ENCODE measurements at places on chromosomes 16 and 17. TPM values are rescaled to one million over a fixed set of nuclear protein-coding genes. Genes with fewer than 3 reads are reported as not detected.

DNA sequence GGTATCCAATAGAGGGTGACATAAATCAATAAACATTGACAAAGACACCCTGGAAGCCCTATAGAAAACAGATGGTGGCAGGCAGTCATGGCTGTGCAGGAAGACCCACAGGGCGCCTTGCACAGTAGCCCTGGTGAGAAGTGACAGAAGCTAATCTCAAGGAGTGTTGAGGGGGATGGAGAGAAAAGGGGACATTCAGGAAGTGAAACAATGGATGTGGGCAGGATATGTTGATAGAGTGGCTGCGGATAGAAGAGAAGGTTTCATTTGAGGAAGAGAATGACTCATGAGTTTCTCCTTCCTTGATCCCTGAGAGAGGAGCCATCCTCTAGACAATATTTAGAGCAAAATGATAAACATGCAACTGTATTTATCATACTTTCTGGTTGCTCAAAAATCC is 468.8 kb upstream of the HSBP1 start:
- H3K36me3 ChIP-seq: no peaks in the 10 kb centered on the region
- peak; percentile 91 for DNase-seq
- H3K27ac ChIP-seq: peak overlapping the region; percentile 81

The MT1A gene
- 8.4 TPM for total RNA-seq

DNA sequence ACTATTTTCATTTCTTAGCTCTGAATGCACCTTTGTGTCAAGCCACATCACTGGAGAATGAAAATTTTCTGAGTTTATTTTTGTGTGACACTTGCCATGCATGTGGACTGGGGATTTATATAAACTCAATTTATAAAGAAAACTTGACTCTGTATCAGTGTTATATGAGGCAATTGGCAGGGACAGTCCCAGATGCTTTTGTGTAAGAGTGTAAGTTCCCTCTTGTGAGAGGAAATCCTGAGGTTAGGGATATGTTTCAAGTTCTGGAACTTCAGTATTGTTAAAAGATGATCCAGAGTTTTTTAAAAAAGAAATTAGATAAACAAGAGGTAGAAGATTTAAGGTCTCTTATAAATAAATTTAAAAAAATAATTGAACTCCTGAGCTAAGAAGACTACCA is 10.9 kb upstream of the CCL8 start:
- no peak for DNase-seq
- peaks cover 20% of the 10 kb centered on the region for H3K27me3 ChIP-seq
- H3K4me1 ChIP-seq: no peaks in the 10 kb centered on the region
- H3K27ac ChIP-seq: no peak overlapping the region
- H3K36me3 ChIP-seq: no peaks in the 10 kb centered on the region

The SECTM1 gene
- 0.46 TPM for total RNA-seq

- H3K36me3 ChIP-seq: peaks cover 17% of the 10 kb centered on the region
- peaks cover 3% of the 10 kb centered on the region for H3K4me1 ChIP-seq
- no peak for DNase-seq
- H3K4me3 ChIP-seq: no peak overlapping the region
- no peaks in the 10 kb centered on the region for H3K27me3 ChIP-seq
- H3K27ac ChIP-seq: no peak overlapping the region
Observed at GRCh38 chr17:39194089-39194984, 3.1 kb downstream of the CACNB1 start.

DNA sequence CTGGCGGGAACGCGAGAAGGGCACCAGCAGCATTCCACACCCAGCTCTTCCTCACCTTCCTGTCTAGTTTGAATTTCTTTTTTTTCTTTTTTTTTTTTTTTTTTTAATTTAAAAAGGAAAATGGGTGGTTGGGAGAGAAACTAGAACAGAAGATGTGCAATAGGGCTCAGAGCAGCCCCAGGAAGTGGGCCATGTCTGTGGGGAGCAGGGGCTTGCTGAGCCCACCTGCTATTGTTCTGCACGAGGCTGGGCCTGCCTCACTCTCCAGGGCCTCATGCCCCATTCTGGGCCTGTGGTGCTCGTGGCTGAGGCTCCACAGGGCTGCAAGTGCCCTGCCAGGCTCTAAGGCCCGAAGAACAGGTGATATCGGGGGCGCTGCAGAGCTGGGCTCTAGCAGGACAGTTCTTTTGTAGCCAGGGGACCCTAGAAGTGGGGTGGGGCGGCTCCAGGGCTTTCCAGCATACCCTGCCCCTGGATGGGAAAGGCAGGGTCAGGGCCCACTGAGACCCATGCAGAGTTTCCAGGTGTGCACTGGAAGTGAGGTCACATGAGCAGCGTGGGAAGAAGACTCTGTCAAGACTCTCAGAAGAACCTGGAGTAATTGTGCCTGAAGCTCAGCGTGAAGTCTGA is 12.4 kb downstream of the MRPL27 start:
- no peaks in the 10 kb centered on the region for H3K4me1 ChIP-seq
- H3K4me3 ChIP-seq: no peak overlapping the region
- H3K36me3 ChIP-seq: peaks cover 29% of the 10 kb centered on the region
- no peak for DNase-seq
- no peaks in the 10 kb centered on the region for H3K27me3 ChIP-seq

The CEP112 gene
- total RNA-seq: 21.3 TPM

The PRR15L gene
- total RNA-seq: not detected

DNA sequence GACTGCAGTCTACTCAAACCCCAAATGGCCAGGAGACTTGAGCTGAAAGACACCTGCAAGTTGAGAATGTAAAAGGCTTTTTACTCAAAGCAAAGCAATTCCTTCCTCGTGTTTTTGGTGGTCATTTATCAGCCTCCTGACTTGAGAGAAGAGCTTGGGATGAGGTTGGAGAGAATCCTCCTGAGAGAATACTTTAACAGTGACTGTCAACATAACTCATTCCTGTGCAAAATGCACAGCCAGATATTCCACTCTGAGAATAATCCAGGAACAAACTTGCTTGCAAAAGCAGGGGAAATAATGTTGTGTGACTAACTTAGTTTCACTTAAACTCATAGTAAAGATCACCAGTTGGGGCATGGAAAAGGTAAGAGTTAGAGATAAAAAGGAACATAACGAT is 53.4 kb downstream of the SNTB2 start:
- no peak overlapping the region for H3K4me3 ChIP-seq
- no peaks in the 10 kb centered on the region for H3K36me3 ChIP-seq
- DNase-seq: no peak

- no peak overlapping the region for H3K4me3 ChIP-seq
- DNase-seq: no peak
- H3K27me3 ChIP-seq: no peaks in the 10 kb centered on the region
- H3K27ac ChIP-seq: no peak overlapping the region
- H3K4me1 ChIP-seq: peaks cover 17% of the 10 kb centered on the region
Observed at GRCh38 chr16:57301126-57301817, 16.8 kb upstream of the PLLP start.

The ADCY9 gene
- total RNA-seq: 13.1 TPM

The CCL22 gene
- total RNA-seq: not detected

The CFAP52 gene
- not detected for total RNA-seq

DNA sequence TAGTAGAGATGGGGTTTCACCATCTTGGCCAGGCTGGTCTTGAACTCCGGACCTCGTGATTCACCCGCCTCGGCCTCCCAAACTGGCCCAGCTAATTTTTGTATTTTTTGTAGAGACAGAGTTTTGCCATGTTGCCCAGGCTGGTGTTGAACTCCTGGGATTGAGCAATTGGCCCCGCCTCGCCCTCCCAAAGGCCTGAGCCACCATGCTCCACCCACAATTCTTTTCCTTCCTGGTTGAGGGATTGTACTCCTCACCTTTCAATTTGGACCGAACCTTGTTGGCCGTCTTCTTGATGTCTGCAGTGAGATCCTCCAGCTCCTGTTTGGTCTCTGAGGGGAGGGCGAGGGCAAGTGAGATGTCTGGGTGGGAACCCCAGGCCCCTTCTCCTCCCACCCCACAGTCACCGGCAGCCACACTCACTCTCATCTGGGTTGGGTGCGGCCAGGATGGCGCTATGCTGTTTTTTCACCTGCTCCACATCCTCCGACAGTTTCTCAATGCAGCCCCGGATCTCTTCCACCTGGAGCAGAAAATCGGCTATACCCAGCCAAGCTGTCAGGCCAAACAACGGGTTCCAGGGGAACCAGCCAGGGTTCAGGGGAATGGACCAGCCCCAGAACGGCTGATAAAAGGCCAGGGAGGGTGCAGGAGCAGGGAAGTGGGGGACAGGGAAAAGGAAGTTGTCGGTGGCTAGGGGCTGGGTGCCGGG is 9.6 kb downstream of the STX1B start:
- H3K27me3 ChIP-seq: no peaks in the 10 kb centered on the region
- H3K27ac ChIP-seq: no peak overlapping the region
- no peaks in the 10 kb centered on the region for H3K36me3 ChIP-seq
- H3K4me3 ChIP-seq: no peak overlapping the region
- no peaks in the 10 kb centered on the region for H3K4me1 ChIP-seq
- no peak for DNase-seq

The UBE2Z gene
- total RNA-seq: 104 TPM

GRCh38 chr16:78918805-78919305 is 681.7 kb downstream of the MAF start:
- DNase-seq: no peak
- H3K27me3 ChIP-seq: no peaks in the 10 kb centered on the region
- H3K4me3 ChIP-seq: no peak overlapping the region
- H3K36me3 ChIP-seq: no peaks in the 10 kb centered on the region
- H3K27ac ChIP-seq: no peak overlapping the region

The GNAO1 gene
- total RNA-seq: not detected

GRCh38 chr16:67881621-67882161 is 3.0 kb upstream of the NRN1L start:
- H3K4me3 ChIP-seq: no peak overlapping the region
- no peaks in the 10 kb centered on the region for H3K4me1 ChIP-seq
- no peaks in the 10 kb centered on the region for H3K27me3 ChIP-seq
- H3K27ac ChIP-seq: no peak overlapping the region
- DNase-seq: no peak

The TBC1D28 gene
- not detected for total RNA-seq

The ABHD15 gene
- total RNA-seq: 5.6 TPM

DNA sequence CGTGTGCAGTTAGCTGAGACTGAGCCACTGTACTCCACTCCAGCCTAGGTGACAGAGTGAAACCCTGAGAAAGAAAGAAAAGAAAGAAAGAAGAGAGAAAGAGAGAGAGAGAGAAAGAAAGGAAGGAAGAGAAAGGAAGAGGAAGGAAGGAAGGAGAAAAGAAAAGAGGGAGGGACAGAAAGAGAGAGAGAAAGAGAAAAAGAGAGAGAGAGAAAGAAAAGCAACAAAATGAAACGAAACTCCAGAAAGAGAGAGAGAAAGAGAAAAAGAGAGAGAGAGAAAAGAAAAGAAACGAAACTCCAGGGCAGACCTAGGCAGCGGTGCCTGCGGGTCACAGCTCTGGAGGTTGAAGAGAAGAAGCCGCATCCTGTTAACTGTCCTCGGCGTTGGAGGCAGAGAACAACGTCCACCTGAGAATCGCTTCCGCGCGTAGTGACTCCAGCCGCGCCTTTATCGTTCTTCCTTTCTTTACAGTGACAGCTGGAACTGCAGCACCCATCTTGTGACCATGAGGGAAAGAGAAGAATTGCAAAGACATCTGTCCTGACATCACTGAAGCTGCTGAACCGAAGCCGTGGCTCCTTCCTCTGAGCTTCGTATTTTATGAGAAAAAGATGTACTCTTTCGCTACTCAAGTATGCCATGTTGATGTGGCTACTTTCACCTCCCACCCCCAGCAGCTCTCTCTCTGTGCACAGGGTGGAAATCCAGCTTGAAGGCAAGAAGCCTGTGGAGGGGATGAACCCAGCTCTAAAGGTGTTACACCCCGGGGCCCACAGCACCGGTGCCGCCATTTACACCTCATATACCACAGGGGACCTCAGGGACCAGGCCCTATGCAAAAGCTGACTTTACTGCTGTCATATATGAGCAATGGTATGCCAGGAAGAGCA is 56.9 kb upstream of the DOC2B start:
- H3K27ac ChIP-seq: no peak overlapping the region
- H3K36me3 ChIP-seq: no peaks in the 10 kb centered on the region
- no peaks in the 10 kb centered on the region for H3K27me3 ChIP-seq
- H3K4me3 ChIP-seq: no peak overlapping the region
- DNase-seq: no peak

The DRG2 gene
- 55.4 TPM for total RNA-seq

The SF3B3 gene
- total RNA-seq: 324 TPM

DNA sequence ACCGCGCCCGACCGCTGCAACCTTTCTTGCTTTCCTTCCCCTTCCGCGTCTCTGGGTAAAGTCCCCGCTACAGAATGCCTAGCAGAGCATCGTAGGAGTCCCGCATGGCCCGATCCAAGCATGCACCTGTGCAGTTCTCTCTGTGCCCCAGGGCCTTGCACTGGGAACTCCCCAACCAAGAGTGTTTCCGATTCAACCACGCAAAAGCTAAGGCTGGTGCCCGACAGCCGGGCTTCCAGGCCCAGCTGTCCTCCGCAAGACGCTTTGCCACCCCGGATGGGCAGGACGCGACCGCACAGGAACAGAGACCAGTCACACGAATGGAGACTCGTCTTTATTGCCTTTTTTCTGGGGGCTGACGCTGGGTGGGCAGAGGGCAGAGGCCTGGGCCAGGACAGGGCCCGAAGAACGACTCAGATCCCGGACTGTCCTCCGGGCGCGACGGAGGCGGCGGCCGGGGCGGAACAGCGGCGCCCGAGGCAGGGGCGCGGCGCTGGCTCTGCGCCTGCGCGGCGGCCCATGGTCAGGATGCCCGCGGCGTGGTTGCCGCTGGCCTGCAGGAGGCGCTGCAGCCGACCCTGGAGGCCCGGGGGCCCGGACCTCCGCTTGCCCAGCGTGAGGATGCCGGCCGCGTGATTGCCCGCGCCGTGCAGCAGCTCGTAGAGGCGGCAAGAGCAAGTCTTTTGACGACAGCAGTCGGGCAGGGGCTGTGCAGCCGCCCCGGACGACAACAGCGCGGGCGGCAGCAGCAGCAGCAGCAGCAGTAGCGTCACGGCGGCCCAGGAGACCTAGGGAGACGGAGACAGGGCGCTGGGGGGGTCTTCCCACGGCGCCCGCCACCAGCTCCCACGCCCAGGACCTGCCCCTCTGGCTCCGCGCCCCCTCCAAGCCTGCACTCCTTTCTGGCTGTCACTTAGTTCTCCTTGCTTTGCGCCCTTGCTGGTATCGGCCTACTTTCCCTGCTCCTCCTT is 1.2 kb downstream of the HCRT start:
- peak; percentile 70 for DNase-seq
- H3K27me3 ChIP-seq: peaks cover 9% of the 10 kb centered on the region
- H3K36me3 ChIP-seq: no peaks in the 10 kb centered on the region
- H3K4me3 ChIP-seq: peak overlapping the region; percentile 45

The NUDT16L1 gene
- total RNA-seq: 24.7 TPM

The CHMP6 gene
- 42.6 TPM for total RNA-seq
